ENCODE measurements at places on chromosomes 3 and 15.

- no peak for DNase-seq
Measured at GRCh38 chr3:196139281-196139680, 57.4 kb upstream of the TFRC start.

GRCh38 chr3:174618368-174619080, 240.6 kb upstream of the NAALADL2 start:
- DNase-seq: no peak

DNA sequence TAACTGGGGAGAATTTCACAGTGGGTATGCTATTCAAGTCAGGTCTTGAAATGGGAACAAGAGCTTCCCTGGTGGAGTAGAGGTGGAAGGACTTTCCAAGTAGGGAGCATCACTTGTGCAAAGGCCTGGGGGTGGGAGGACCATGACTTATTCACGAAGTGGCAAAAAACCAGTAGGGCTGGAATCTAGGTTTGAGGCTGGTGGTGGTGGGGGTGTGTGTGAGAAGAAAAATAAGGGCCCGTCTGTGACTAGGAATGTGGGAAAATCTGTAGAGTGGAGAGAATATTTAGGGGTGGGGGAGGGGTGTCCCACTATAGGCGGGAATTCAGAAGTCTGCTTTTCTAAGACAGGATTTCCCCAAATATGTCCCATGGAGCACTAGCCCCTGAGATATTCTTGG, 271.9 kb upstream of the TBL1XR1 start:
- DNase-seq: no peak

DNA sequence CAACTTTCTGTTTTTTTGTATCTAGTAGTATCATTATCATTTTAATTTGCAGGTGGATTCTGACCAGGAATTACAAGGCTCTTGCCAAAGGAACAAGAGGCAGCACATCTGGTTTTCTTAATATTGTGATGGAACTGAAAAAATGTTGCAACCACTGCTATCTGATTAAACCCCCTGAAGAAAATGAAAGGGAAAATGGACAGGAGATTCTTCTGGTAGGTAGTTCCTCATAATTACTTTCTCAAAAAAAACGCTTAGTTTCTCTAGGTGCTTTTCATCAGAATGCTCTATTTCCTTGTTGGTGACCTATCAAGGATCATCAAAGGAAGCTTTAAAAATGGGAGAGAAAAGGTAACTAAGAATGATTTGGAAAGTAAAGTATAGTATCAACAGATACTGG, 71.6 kb downstream of the CHD2 start:
- no peak for DNase-seq

- no peak for DNase-seq
Measured at GRCh38 chr3:141356046-141356445, 12.3 kb upstream of the ZBTB38 start.

- peak; percentile 41 for DNase-seq
Measured at GRCh38 chr3:53170325-53171063, 9.5 kb downstream of the PRKCD start.

GRCh38 chr3:123283074-123283473, 81.3 kb downstream of the SEC22A start:
- DNase-seq: no peak

GRCh38 chr3:52456169-52456799, 880 bp downstream of the NISCH start:
- DNase-seq: no peak

GRCh38 chr3:49992326-49992725, 52.4 kb downstream of the RBM6 start:
- DNase-seq: no peak

DNA sequence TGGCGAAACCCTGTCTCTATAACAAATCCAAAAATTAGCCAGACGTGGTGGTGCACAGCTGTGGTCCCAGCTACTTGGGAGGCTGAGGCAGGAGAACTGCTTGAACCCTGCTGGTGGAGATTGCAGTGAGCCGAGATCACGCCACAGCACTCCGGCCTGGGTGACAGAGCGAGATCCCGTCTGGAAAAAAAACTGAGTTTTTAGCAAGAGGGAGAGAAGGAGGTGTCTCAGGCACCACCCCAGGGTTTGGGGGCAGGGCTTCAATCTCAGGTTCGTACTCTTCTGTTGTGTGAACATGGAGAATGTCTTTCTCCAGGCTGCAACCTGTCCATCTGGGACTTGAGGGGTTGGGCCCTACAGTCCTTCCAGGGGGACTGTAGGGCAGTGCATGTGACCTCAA, 2.7 kb downstream of the CHRNA3 start:
- no peak for DNase-seq

GRCh38 chr3:133825969-133826727, 20.5 kb downstream of the SRPRB start:
- no peak for DNase-seq

GRCh38 chr3:156749244-156749643, 74.9 kb downstream of the TIPARP start:
- no peak for DNase-seq

- no peak for DNase-seq
Measured at GRCh38 chr3:152195206-152195605, 73.5 kb upstream of the MBNL1 start.

GRCh38 chr15:66682865-66683264, 19.2 kb upstream of the SMAD6 start:
- DNase-seq: no peak

DNA sequence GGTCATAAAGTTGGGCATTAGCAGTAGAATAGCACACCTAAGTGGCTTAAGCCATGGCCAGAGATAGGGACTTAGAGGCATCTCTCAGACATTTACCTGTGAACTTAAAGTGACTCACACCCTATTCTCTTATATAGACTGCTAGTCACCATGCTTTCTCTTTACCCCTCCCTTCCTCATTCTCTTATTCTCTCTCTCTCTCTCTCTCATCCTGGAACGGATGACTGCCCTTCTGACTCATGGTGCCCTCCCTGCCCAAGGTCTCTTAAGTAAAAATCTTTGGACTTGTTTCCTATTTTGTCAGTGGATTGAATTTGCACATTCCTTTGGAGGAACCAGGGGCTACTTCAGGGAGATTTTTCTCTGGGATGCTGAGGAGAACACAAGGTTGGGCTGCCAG, 58.8 kb downstream of the NPAP1 start:
- DNase-seq: no peak

GRCh38 chr3:63353383-63353782, 75.3 kb downstream of the SYNPR start:
- no peak for DNase-seq

DNA sequence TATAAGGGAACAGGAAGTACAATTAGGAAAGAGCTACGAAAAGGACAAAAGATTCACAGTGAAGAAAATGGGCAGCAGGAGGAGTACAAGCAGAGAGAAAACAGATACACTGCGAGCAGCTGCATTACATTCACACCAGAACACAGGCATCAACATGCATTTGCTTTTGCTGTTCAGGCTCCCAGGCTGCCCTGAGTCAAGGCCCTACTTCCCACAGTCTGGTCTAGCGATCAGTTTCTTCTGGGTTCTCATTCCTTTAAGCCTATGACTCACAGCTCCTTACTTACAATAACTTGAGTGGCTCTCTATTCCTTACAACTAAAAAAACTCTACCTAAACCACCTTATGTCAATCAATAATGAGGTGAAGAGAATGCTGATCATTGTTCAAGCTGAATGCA, 24.5 kb upstream of the ZNF445 start:
- DNase-seq: no peak

GRCh38 chr3:187722206-187722612, 19.9 kb upstream of the RTP2 start:
- DNase-seq: no peak
